H7 (cell line): ENCODE measurements at places on chromosomes 2 and 18. TPM values are rescaled to one million over a fixed set of nuclear protein-coding genes. Genes with fewer than 3 reads are reported as not detected.

DNA sequence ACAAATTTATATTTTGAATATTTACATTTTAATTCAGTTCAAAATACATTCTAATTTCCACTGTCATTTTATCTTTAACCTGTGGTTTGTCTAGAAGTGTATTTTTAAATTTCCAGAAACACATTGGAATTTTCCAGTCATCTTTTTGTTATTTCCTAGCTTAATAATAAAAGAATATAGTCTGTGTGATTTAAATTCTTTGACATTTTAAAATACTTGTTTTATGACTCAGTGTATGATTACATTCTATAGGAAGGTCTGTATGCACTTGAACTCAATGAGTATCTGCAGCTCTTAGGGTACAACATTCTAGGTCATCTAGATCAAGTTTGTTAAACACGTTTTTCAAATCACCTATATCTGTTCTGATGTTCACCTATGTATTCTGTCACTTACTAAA is 88.3 kb upstream of the MBOAT2 start:
- DNase-seq = no peak

GRCh38 chr2:127605691-127606263 is 40.2 kb upstream of the GPR17 start:
- peak; percentile 17 for DNase-seq

- no peak for DNase-seq
These were observed 86.2 kb upstream of the HAAO start for GRCh38 chr2:42878581-42878980.

DNA sequence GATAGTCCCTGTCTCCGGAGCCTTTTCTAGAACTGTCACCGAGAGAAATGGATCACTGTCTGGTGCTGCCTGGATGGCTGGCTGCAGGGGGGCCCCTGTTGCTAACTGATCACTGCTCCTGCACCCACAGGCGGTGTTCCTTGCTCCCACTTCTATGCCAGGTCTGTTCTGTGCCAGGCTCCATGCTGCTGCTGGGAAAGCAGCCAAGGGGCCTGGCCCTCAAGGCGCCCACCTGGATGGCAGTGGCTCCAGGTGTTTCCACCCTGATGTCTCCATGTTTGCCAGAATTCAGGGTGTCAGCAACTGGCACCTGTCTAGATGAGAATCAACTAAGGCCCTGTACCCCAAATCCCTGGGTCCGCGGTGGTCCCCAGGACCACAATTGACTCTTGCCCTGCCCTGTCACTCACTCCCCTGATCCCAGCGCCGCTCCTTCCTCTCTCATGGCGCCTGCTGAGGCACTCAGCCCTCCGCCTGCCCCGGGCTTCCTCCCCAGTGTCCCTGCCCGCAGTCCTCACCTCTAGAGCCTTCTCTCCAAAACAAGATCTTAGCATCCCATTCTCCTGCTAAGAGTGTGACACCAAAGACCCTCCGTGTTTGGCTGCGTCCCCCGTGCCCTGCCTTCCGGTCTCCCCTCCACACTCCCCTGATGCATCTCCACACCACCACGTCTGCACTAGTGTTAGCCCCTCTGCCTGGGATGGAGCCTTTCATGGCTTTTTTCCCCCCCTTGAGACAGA is 72.5 kb upstream of the OTOF start:
- no peak for DNase-seq

Gene ANKRD30B
- total RNA-seq = not detected in 2 replicates
